Bladder microvascular endothelial cell (primary cell): ENCODE measurements at places on chromosomes 12 and 14. TPM values are rescaled to one million over a fixed set of nuclear protein-coding genes. Genes with fewer than 3 reads are reported as not detected.

AKAP5 gene
- total RNA-seq: 0.32 and 0.82 TPM in 2 replicates

CNTN1 gene
- total RNA-seq: not detected in 2 replicates

E2F7 gene
- total RNA-seq: 6.3 and 12.3 TPM in 2 replicates

APOLD1 gene
- total RNA-seq: 15.5 and 22.0 TPM in 2 replicates

KLRK1 gene
- not detected in 2 replicates for total RNA-seq

EIF2S3B gene
- 0.32 and 0.69 TPM in 2 replicates for total RNA-seq

ZBTB39 gene
- 4.0 and 10.8 TPM in 2 replicates for total RNA-seq

MYF5 gene
- total RNA-seq: not detected in 2 replicates

SLC5A8 gene
- total RNA-seq: not detected in 2 replicates

CCDC197 gene
- total RNA-seq: not detected in 2 replicates

ESR2 gene
- total RNA-seq: 0.31 and 0.49 TPM in 2 replicates

GPRC5D gene
- not detected in 2 replicates for total RNA-seq

NAA25 gene
- 10.5 and 28.1 TPM in 2 replicates for total RNA-seq

LRRC43 gene
- total RNA-seq: 0.81 and 0.82 TPM in 2 replicates

OAS3 gene
- 15.1 and 18.8 TPM in 2 replicates for total RNA-seq
